NCI-H1436 treated with DMSO at 0.1 percent for 48 hours (cell line): ENCODE measurements at places on chromosomes 6 and 20.

DNA sequence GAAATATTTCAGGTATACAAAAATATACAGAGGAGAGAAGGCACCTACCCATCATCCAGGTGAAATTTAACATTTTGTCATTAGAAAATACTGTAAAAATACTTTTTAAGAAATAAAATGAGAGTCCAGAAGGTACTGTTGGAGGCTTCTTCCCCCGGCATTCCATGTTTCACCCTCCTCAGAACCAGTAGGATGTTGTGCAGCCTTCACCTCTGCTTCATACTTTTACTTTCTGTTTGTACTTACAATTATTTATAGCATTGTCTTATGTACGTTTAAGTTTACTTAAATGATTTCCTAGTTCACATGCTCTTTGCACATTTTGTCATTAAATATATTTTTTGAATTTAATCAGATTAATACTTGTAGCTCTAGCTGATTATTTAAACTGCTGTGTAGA is 30.9 kb downstream of the TMEM200A start:
- no peak for DNase-seq

DNA sequence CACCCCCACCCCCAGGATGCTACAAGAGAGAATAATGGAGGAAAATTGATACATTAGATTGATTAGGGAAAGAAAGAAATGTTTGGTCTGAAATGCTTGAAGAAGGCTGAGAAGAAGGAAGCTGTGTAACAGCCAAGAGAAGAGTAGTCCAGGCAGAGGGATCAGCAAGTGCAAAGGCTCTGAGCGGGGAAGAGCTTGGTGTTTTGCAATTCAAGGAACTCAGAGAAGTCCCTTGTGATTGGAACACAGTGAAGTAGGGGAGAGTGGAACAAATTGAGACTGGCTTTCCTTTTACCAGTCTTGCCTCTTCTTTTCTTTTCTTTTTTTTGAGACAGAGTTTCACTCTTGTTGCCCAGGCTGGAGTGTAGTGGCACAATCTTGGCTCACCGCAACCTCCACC is 76.6 kb upstream of the CHD6 start:
- DNase-seq: no peak

DNA sequence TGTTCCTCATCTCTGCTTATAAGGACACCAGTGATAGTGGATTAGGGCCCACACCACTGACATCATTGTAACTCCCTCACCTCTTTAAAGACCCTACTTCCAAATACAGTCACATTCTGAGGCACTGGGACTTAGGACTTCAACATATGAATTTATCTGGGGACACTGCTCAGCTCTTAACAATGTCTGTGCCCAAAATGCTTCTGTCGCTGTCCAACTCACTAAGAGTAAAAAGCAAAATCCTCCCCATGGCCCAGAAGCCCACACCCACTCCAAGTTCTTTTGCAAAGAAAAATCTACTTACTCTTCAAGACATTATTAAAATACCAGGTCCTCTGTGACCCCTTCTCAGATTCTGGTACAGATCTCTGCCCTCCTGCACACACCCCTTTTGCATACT is 116.2 kb downstream of the TBC1D7 start:
- DNase-seq: no peak

DNA sequence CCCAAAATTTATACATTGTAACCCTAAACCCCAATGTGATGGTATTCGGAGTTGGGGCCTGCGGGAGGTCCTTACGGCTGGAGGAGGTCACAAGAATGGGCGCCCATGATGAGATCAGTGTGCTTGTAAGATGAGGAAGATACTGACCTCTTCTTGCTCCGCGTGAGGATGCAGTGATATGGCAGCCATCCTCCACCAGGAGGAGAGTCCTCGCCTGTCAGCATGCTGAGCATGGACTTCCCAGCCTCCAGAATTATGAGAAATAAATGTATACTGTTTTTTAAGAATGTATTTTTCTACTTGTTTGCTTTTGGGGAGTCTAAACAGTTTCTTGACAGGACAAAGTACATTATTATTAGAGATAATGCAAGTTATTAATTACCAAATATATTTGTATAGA is 8.7 kb upstream of the SYNDIG1 start:
- DNase-seq: no peak

- no peak for DNase-seq
Measured at GRCh38 chr6:40195428-40196134, 261.3 kb upstream of the MOCS1 start.

DNA sequence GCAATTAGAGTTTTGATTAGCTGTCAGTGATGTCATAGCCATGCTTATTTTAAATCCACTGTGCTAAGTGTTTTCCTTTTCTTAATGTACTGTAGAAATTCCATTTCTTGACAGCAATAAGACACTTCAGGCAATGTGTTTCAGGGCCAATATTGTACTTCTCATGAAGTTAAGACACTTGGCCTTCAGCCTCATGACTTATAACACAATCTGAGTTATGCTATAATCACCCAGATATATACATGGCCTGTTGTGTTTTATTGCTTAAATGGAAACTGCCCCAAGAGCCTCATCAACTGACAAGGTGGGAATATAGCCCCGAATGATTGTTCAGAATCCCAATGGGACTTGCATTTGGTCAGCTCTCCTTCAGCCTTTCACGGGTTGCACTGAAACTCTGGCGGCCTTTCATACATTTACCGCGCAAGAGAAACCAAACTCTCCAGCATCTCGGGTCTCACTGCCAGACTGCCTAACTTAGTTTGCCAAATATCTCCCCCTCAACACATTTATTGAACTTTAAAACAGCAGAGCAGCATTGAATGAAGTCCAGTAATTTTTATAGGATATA is 44.2 kb upstream of the TBX18 start:
- no peak for DNase-seq

DNA sequence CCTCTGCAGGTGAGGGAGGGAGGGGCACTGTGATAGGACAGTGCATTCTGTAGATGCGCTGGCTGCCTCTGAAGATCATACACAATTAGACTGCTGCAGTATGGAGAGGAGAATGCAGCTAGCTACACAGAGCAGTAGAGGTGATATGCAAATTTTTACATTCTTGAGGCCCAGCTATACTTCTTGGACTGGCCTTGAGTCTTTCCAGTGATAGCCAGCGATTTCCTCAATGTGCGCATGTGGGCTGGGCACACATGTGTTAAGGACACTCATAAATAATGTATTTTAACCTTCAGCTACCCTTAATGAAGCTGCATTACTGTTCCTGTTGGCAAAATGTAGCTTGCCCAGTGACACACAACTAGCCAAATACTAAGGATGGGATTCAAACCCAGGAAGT is 19.0 kb downstream of the TTPAL start:
- no peak for DNase-seq

DNA sequence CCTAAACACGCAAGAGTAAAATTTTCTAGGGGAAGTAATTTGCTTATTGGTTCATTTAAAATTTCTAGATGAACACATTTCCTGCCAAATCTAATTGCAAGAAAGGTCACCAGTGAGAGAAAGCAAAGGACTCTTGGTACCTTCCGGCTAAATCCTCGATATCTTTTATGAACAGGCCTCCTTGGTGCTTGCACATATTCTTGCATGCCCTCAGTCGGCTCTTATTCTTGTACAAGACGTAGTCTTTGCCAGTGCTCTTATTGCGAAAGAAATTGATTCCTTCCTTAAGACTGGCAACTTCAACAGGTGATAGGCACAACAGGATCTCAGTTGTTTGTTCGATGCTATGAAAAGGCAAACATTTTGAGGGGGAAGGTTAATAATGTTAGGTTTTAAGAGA is 141.7 kb upstream of the CARMIL1 start:
- no peak for DNase-seq

DNA sequence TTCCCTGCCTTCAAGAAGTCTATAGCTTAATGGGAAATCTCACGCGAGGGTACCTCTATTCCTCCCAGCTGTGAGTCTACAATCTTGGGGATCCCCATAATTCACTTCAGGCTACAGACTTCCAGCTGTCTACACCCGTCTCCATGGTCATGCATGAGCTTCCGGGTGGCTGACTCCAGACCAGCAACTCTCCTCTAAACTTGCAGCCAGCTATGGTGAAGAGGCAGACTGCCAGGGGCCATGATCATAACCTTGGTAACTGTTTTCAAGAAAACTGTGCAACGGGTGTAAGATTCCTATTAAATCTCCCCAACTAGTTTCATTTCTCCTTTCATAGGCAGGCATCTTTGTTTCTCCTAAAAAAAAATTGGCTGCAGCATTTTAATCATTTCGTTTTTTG is 534.4 kb upstream of the CHD6 start:
- no peak for DNase-seq

DNA sequence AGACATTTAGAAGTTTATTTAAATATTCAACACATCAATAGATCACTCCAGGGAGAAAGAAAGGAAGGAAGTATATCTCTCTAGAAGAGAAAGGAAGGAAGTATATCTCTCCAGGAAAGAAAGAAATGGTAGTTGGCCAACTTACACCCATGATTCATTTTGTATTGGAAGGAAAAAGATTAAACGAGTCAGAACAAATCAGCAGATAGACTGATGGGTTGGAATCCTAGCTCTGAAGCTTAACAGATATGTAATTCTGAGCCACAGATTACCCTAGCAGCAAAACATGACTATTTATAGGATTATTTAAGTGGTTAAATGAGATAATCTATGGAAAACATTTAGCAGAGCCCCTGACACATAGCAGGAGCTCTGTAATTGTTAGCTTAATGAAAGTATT is 27.1 kb downstream of the COL12A1 start:
- no peak for DNase-seq

DNA sequence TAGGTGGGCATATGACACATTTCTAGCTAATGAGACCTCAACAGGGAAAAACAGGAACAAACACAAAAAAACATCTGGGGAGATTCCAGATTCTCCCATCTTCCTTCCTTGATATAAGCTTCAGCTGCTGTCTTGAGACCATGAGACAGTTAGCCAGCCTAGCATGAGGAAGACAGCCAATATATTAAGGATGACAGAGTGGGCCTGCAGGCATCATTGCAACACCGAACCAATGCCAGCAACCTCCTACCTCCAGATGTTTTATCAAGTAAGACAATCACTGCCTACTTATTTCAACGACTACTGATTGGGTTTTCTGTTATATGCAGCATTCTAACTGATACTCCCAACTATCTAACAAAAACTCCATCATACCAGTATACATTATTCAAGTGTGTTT is 119.0 kb downstream of the ISM1 start:
- no peak for DNase-seq
